ENCODE measurements at places on chromosomes 2 and 18.

- DNase-seq: no peak
These were observed 94.0 kb downstream of the VRK2 start for GRCh38 chr2:58140508-58141072.

DNA sequence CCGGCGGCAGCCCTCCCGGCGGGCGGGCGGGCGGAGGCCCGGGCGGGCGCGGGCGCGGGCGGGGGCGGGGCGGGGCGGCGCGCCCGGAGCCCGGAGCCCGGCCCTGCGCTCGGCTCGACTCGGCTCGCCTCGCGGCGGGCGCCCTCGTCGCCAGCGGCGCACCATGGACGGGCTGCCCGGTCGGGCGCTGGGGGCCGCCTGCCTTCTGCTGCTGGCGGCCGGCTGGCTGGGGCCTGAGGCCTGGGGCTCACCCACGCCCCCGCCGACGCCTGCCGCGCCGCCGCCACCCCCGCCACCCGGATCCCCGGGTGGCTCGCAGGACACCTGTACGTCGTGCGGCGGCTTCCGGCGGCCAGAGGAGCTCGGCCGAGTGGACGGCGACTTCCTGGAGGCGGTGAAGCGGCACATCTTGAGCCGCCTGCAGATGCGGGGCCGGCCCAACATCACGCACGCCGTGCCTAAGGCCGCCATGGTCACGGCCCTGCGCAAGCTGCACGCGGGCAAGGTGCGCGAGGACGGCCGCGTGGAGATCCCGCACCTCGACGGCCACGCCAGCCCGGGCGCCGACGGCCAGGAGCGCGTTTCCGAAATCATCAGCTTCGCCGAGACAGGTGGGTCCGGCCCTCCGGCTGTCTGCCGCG lies at the start of gene INHBB:
INHBB (plus strand) TSS at position 111 of the 641 bp plus-strand sequence; CDS start at position 164, 53 bp downstream.
- DNase-seq: no peak

DNA sequence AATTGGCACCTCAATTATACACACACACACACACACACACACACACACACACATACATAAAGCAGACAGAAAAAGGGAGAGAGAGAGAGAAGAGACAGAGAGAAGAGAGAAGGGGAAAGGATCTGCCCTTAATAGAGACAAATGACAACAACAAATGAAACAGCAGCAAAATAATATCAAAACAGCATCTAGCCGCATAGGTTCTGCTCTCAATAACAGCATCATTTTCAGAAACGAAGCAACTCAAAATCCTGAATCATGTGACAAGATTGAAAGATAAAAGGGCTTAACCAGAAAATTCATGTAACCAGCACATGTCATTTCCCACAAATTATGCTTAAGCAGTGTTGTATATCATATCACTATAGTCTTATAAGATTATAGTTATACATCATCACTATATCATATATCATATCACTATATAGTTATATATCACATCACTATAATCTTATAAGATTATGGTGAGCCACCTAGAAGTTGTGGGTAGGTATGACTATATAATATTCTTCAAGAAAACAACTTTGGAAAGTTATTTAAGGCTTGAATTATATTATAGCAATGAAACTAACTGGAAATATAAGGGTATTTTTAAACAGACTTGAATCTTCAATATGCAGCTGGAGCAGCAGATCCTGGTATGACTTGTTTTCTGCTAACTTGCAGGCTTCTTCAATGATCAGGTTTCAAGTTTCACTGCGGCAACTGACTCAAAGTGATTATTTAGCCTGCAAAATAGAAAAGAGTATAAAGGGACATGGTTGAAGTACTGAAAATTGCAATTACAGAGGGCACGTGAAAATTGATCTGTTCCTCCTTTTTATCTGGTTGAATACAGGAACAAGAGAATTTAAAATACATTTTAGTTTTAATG lies 16.1 kb upstream of the VPS54 start:
- no peak for DNase-seq

DNA sequence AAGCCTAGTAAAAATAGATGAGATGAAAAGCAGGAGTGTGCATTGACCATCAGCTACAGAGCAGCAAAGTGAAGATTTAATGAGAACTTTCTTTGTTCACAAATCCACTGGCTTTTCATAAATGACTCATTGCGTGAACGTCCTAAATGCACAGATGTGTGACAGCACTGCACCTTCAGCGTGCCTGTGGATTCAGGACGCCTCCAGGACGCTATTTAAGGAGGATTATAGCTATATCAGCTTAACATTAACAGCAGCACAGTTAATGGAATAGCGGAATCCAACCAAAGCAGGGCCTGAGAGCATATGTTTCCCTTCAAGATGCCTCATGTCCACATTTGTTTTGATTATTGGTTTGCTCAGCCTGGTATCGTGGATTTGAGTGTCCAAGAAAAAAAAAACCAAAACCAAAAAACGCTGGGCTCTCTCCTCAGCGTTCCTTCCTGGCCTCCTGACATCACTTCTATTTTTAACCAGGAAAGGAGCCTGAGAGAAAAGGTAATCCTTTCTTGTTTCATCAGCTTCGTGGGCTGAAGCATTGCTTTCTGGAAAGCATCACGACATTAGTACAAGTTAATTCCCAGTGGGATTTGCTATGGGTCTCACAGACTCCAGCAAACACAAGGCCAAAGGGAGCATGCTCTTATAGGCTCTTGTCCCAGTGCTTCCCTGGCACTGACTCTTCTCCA lies 447.0 kb upstream of the SMIM21 start:
- no peak for DNase-seq

GRCh38 chr18:46220116-46220515 lies 115.9 kb downstream of the HAUS1 start:
- DNase-seq: no peak

DNA sequence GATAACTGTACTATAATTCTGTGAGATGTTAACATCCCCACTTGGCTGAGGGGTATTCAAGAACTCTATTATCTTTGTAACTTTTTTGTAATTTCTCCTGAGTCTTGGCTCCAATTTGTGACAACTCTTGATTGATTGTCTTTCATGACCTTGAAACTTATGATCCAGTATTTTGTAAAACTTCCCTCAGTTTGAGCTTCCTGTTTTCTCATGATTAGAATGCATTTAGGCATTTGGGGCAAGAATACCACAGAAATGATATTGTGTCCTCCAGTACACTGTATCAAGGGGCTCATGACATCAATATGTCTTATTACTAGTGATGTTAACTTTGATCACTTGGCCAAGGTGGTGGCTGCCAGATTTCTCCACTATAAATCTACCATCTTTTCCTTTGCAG lies 37.4 kb downstream of the PNO1 start:
- DNase-seq: no peak

GRCh38 chr2:96118698-96119388 lies 2.5 kb upstream of the ADRA2B start:
- no peak for DNase-seq

DNA sequence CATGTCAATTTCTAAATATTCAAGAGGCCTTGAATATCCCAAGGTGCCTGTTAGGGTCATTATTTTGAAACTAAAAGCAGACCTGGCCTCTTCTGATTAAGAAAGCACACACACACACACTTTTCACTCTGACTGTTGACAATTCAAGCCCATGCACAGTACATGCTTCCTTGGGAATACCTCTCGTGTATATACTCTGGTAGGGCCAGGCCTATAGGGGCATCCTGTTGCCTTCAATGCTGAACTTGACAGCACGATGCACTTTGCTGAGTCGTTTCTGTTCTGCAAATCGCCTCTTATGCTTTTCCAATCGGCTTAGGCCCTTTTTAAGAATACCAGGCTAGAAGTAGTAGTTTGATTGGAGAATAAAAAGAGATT lies 40.6 kb downstream of the IWS1 start:
- no peak for DNase-seq

DNA sequence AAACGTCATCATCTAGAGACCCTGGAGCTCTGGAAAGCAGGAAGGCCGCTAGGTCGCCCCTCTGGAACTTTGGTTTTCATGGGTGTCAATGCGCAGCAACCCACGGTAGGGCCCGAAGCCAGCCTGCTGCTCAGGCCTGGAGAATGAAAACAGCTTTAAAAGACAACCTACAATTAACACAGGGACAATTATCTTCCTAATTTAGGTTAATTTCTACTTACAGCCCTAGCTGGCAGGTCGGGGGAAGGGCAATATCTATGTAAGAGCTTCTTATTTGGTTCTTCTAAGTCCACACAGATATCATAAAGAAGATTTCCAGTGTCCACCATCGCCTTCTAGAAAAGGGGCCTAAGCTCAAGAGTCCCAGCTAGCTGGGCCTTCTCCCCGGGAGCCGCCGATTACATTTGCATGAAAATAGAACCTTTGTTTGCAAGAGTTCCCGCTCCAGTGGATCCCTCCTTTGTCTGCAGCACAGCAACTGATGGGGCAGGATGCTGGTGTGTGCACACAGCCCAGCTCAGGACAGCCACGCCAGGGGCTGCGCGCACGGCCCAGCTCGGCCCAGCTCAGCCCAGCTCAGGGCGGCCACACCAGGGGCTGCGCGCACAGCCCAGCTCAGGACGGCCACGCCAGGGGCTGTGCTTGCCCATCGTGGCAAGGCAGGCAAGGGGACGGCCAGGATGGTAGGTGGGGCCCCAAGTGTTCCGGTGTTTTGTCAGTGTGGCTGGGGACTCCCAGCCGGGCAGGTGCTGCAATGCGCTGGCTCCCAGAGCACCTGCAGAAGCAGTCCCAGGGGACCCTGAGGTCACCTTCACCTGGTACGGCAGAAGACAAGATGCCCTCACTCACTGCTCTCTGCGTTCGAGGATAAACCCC lies 109.1 kb downstream of the HDAC4 start:
- DNase-seq: no peak

DNA sequence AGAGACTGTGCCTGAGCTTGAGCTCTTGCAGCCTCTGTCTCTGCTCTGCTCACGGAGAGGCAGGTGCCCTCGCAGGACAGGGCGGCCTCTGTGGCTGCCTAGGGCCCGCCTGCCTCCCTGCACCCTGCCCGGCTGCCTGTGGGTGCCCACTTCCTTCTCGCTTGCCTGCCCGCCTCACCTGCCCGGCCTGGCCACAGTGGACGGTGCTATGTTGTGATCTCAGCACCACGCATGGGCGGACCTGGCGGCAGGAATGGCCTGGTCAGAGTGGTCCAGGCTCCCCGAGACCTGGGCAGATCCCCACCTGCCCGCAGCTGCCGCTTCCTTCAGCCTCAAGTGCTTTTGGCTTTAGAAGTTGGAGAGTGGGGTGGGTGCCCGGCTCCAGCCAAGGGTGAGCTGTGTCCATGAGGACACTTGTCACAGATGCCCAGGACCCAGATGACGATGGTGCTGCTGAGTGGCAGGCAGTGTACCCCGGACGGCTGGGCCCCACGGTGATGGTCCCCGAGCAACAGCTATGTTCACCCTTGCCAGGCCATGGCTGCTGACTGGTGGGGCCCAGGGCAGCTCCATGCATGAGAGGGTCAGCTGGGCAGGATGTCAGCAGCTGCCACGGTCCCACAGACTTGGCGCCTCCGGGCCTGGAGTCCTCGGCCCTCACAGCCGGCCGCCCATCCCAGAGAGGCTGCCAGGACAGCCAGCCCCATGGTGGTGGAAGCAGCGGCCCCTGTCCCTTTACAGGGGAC lies 25.3 kb downstream of the RTP5 start:
- DNase-seq: no peak

DNA sequence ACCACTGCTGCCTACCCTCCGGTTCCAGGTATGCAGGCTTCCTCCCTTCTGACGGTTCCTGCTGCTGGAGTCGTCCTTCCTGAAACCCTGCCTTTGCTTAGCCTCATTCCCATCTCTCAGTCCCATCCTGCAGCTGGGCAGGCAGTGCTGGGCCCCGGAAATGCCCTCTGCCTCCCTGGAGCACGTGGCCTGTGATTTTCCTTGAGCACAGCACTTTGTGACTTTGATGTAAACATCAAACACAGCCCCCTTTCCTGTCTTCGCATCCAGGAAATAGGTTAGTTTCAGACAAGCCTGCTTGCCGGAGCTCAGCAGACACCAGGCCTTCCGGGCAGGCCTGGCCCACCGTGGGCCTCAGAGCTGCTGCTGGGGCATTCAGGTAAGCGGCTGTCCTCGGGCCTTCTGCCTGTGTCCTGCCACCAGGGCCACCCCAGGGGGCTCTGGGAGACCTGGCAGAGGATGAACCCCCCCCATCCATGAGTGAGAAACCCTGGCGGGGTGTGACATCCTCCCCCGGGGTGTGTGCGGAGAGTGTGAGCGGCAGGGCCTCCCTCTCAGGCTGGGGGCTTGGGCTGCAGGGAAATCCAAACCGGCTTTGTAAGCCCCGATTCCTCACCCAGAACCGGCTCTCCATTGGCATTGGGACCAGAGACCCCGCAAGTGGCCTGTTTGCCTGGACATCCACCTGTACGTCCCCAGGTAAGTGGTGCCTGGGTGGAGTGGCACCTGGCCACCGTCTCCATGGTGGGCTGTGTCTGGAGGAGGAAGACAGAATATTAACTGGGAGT lies at the start of gene ZAP70:
ZAP70 (plus strand) TSS at position 281 of the 788 bp plus-strand sequence. CDS start 10,461 bp downstream, outside the sequence.
- no peak for DNase-seq

GRCh38 chr2:220215785-220216184 lies 588.4 kb downstream of the SLC4A3 start:
- no peak for DNase-seq

DNA sequence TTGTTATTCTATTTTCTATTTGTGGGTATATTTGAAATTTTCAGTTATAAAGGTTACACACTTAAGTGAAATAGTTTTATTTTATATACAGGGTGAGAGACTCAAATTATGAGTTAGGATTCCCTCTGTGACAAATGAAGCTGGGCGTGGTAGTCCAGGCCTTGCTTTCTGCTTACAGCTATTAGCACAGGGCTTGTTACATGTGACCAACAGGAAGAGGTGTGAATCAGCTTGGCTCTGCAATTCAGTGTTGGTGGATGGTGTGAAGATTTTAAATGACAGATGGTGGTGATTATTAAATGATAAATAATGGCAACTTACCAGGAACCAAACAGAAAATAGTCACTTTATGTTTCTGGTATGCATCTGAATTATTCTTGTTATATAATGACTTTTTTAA lies 64.4 kb upstream of the NOSTRIN start:
- no peak for DNase-seq

- DNase-seq: no peak
These were observed 11.2 kb upstream of the STK17B start for GRCh38 chr2:196182439-196183171.

GRCh38 chr2:101330253-101330933 lies 21.9 kb upstream of the RNF149 start:
- peak; percentile 32 for DNase-seq

GRCh38 chr2:77028032-77028600 lies 494.1 kb downstream of the LRRTM4 start:
- DNase-seq: no peak

GRCh38 chr2:32976409-32977063 lies 29.8 kb downstream of the LTBP1 start:
- DNase-seq: no peak

GRCh38 chr2:8430628-8431027 lies 251.2 kb upstream of the ID2 start:
- no peak for DNase-seq

Measured in HuH-7.5 (cell line).